ENCODE measurements at places on chromosomes 13 and 19.

DNA sequence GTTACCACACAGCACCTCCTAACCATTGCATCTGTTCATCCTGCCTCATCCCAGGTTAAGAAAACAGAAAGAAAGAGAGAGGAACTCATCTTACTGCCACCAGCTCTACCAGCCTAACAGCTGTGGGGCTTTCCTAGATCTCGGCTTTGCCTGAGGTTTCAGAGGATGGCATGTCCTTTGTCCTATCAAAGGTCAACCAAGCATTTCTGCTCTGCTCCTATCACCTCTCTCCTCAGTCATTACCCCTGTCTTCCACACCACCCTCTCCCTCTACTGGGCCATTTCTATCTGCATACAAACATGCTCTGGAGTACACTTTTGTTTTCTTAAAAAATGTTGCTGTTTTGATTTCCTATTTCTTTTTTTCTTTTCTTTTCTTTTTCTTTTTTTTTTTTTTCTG lies 393.3 kb downstream of the IRS2 start:
- no peak for DNase-seq

DNA sequence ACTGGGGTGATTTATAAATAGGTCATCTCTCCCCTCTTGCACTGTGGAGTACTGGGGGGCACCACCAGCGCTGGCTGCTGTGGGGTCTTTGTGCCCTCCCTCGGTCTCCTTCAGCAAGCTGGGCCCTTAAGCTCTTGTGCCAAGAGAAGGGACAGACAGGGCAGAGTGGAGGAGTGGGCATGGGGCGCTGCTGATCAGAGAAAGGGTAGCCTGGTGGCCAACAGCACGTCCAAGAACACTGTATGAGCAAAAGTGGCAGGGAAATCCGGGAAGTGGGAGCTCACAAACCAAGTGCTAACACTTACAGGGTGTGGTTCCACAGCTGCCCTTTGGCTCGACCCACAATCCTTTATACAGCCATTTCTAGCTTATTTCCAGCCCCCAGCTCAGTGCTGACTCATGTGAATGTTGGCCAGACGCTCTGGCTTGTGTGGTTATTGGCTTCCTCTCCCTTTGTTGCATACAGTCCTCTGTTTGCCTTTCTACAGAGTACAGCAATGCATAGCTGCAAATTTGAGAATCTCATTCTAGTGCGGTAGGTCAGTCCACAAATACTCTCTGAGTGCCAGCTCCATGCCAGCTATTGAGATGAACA lies 298.8 kb downstream of the SHISA2 start:
- peak; percentile 35 for DNase-seq

- DNase-seq = no peak
Measured at GRCh38 chr13:114166381-114167131, 12.5 kb upstream of the CFAP97D2 start.

- no peak for DNase-seq
Measured at GRCh38 chr13:68748038-68748437, 1359.6 kb upstream of the ATXN8OS start.

All from transverse colon (tissue), 4 donors.